ENCODE measurements at places on chromosomes 2 and 18.

- no peak for DNase-seq
Measured at GRCh38 chr18:34809451-34810072, 99.5 kb downstream of the DTNA start.

- peak; percentile 71 for DNase-seq
Measured at GRCh38 chr18:67199993-67200617, 316.4 kb downstream of the DSEL start.

DNA sequence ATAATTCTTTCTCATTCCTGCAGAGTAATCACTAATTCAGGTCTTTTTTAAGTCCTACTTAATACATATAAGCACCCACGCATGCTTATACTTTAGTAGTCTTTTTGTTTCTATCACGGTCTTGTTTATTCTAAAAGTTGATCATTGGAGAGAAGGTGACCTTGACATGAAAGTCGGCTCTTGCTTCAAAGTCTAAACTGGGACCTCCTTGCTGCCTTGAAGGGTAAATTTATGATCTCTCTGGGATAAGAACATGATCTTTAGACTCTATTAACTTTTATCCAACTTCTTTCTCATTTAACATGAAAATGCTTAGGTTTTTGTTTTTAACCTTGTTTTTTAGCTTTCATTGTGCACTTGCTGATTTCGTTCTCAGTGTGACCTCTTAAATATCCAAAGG is 792.3 kb downstream of the DPP10 start:
- no peak for DNase-seq

- no peak for DNase-seq
Measured at GRCh38 chr2:237498341-237498740, 11.3 kb downstream of the MLPH start.

GRCh38 chr2:99926986-99927385 is 215.4 kb downstream of the AFF3 start:
- no peak for DNase-seq

DNA sequence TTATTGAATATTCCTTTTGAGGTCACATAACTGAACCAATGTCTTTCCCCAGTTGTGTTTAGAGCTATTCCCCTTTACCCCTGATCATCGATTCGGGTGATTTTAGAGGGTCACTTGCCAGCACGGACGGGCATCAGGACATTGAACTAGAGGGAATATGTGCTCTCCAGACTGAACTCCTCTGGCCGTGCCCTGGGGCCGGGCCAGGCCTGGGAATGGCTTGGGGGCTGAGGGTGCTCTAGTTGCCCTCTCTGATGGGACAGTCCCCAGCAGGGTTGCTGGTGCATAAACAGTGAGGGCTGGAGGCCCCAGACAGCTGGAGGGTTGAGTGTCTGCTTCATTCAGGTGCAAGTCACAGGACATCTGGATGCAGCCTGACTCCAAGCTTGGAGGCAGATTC is 90.7 kb downstream of the SMIM21 start:
- no peak for DNase-seq

GRCh38 chr2:70979180-70979488 is 704 bp downstream of the ANKRD53 start:
- no peak for DNase-seq

DNA sequence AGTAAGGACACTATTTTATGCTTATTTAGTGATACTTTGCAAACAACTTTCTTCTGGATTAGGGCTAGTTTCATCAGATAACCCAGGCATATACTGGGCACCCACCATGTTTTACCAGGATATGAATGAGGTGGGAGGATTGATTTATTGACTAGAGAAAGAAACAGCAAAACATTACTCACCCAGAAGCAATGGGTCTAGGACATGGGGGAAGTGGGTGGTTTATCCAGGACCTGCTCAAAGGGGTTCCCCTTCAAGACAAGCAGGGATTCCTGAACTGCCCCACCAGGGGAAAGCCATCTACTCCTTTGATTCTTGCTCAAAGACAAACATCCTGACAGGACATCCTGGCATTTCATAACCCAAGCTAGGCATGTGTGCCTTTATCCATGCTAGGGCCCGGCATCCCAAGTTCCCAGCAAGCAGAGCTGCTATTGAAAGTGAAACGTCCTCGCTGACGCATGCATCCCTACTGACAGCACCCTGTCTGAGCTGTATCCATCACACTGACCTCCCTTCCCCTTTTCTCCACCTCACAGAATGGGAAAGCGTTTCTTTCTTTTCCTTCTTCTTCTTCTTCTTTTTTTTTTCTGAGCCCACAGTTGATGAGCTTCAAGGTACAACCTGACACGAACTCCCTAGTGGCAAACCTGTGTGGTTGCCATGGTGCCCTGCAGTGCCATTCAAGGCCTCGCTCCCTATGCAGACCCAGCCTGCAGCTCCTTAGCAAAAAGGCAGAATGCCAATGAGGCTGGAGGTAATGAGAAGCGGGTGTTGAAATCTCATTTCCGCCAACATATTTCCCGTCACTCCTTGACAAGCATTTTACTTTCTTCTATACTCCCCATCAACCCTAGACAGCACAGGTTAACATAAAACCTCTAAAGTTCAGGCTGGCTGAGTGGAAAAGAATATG is 70.5 kb downstream of the CLHC1 start:
- no peak for DNase-seq

- DNase-seq, result no peak
Measured at GRCh38 chr2:223758131-223758840, 79.1 kb downstream of the AP1S3 start.
